ENCODE measurements at places on chromosomes 13 and 19. TPM values are rescaled to one million over a fixed set of nuclear protein-coding genes. Genes with fewer than 3 reads are reported as not detected.

GRCh38 chr13:49606747-49607648 is 21.3 kb upstream of the ARL11 start:
- peak; percentile 95 for DNase-seq

DNA sequence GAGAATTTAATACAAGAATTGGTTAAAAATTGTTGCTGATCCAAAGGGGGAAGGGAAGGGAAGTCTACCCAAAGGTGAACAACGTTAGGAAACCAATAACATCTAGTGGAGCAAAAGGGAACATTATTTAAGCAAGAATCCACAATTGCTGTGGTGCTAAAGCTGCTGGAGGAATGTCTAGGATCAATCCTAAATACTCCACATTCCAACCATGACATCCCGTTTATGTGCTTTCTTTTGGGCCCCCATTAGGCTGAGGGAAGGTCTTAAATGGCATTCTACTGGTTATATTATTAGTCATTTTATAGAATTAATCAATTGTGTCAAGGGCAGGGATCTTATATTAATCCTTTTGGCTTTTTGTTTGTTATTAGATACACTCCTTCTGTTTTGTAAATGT is 39.9 kb upstream of the VWA8 start:
- DNase-seq: peak; percentile 62

- DNase-seq: no peak
Observed at GRCh38 chr13:80164462-80164861, 176.5 kb downstream of the SPRY2 start.

GRCh38 chr13:32731576-32731975 is 145.3 kb downstream of the PDS5B start:
- DNase-seq: no peak

RASAL3 gene
- polyA plus RNA-seq: 1.8 TPM

DNA sequence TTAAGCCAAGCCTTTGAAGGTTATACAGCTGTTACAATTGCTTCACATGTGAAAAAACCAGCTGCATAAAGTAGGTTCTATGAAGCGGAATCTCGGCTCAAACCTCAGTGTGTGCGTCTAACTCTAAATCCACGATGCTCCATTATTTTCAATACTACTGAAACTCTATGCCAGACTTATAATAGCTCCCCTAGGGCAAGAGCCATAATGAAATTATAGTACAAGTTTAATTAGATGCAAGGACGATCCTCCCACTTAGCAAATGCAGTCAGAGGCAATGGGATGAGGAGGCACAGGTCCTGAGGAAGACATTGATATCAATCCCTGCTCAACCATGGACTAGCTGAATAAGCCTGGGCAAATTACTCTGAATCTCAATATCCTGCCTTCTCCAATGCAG is 31.1 kb downstream of the SLC7A1 start:
- no peak for DNase-seq
